ENCODE measurements at places on chromosomes 7 and 10.

- DNase-seq = no peak
Observed at GRCh38 chr10:129689671-129690071, 222.6 kb downstream of the MGMT start.

DNA sequence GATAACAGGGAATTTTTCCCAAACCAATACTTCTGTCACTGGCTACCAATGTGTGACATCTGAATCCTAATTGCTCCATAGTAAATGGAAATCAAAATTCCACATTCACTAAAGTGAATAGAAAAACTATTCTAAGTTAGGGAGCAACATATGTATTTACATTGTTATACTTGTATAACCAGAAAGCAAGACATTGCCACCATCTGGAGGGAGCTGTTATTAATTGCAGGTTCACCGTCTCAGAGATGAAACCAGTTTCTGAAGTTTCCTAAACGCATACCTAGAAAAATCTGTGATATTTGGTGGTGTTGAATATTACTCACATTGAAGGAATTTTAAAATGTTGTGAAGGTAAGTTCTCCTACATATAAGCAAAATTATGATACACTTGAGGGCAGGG is 390.1 kb downstream of the NXPH1 start:
- DNase-seq = no peak

GRCh38 chr7:64685741-64686140 is 19.8 kb downstream of the ZNF107 start:
- no peak for DNase-seq

DNA sequence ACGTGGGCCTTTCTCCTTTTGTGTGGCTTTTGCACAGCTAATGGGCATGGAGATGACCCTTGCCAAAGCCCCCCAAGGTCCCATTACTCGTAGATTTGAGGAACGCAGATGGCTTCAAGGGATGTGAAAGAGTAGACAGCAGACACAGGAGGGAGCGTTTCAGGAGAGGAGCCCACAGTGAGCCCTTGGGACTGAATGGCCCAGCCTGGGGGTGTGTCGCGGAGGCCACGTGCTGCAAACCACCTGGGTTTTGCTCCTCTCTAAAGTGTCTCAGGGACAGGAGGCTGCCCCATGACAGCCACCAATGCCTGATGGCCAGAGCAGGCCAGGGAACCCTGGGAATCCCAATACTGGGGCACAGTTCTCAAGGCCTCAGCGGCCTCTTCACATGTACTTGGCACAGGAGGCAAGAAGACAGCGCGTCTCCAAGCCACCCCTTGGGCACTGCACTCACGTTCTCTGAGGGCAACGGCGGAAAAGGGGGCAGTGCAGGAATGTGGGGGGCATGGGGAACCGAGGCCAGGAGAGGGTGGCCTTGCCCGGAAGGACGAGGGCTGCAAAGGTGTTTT is 185.2 kb downstream of the WDR37 start:
- DNase-seq = no peak

GRCh38 chr7:35701287-35701900 is 6.5 kb upstream of the HERPUD2 start:
- DNase-seq = no peak

GRCh38 chr10:123901621-123902020 is 10.0 kb upstream of the CPXM2 start:
- DNase-seq = no peak

GRCh38 chr7:50679218-50680007 is 103.3 kb downstream of the GRB10 start:
- DNase-seq = no peak

DNA sequence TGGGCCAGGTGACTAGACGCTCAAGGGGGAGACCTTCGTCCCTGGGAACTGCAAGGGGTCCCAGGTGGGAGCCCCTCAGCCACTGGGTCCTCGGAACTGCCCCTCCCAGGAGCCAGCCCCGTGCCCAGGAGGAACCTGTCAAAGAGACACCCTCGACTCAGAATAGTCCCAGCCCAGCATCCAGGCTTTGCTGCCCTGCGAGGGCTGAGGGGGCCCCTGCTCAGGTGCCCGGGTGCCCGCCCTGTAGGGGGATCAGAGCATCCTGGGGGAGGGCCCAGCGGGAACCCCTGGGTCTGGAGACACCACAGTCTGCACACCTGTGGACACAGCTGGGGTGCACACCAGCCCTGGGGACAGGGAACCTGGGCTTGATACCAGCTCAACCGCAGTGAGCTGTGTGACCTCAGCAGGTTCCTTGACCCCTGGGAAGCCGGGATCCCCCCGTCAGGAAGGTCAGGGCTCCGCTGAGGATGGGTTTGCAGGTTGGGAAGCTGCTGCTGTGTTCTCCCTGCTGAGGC is 407 bp downstream of the ELN start:
- no peak for DNase-seq

- no peak for DNase-seq
Observed at GRCh38 chr10:68154211-68154497, 44.9 kb downstream of the MYPN start.

DNA sequence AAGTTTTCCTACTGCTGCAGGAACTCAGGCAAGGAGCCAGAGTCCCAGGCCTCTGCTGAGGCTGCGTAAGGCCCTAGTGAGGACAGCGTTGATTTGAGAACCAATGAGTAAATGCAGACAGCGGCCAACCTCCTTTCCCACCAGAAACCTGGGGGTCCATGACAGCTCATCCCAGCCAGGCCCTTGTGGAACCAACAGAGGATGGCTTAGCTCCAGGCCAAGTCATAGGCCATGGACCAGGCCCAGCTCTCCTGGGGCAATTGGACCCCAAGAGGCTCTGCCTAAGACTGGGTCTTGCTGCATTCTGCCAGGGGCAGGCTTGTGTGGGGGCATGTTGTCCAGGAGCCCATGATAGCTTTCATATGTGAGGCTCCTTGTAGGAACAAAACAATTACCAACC is 65.4 kb upstream of the PPP1R3C start:
- no peak for DNase-seq

All from stimulated activated CD8-positive, alpha-beta memory T cell treated with anti-CD3 and anti-CD28 coated beads, Interleukin-4, amount 100 ng/mL, for 48 hours (primary cell).